Cardiac fibroblast (primary cell): ENCODE measurements at places on chromosomes 12 and 14.

- no peak for DNase-seq
Observed at GRCh38 chr14:23570806-23571483, 3.4 kb upstream of the AP1G2 start.

DNA sequence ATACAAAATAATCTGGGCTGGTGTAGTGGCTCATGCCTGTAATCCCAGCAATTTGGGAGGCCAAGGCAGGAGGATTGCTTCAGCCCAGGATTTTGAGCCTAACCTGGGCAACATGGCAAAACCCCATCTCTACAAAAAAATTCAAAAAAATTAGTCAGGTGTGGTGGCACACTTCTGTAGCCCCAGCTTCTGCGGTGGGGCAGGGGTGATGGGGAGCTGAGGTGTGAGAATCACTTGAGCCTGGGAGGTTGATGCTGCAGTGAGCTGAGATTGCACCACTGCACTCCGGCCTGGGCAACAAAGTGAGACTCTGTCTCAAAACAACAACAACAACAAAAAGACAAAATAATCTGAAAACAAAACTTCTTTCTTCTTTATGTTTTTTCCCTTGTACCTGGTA lies 66.0 kb downstream of the TC2N start:
- DNase-seq = no peak

DNA sequence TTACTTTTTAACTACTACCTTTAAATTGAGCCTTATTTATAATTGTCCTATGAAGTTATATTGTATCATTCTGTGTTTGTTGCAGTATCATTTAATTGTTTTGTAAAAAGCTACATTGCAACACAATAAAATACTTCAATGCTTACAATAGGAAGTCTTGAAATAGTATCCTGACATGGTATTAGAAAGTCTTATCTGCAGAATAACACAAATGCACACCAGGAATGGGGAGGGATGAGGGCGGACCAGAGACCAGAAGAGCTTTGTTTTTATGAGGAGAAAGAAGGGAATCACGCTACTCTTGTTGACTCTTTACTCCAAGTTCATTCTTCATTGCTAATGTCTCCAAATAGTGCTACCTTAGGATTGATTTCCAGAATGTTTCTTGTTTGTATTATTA lies 120.2 kb downstream of the MON2 start:
- DNase-seq = peak; percentile 31

DNA sequence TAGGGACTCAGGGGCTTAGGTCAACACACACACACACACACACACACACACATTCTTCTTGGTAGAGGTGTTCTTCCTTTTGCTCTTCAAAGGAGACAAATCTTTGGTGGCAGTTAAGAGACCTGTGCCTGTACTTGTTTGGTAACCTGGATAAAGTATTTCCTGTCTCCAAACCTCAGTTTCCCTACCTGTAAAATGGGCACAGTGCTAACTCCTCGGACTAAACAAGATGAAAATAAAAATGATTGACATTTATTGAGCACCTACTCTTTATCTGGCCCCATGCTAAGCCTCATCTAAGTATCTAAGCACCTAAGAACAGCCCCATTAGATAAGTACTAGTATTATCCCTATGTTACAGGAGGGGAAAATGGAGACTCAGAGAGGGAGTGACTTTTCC lies 220.8 kb upstream of the MYL2 start:
- no peak for DNase-seq

- DNase-seq = peak; percentile 47
Observed at GRCh38 chr14:64035143-64035542, 182.3 kb downstream of the SYNE2 start.

- no peak for DNase-seq
Observed at GRCh38 chr12:41661141-41661765, 473.1 kb downstream of the PDZRN4 start.

DNA sequence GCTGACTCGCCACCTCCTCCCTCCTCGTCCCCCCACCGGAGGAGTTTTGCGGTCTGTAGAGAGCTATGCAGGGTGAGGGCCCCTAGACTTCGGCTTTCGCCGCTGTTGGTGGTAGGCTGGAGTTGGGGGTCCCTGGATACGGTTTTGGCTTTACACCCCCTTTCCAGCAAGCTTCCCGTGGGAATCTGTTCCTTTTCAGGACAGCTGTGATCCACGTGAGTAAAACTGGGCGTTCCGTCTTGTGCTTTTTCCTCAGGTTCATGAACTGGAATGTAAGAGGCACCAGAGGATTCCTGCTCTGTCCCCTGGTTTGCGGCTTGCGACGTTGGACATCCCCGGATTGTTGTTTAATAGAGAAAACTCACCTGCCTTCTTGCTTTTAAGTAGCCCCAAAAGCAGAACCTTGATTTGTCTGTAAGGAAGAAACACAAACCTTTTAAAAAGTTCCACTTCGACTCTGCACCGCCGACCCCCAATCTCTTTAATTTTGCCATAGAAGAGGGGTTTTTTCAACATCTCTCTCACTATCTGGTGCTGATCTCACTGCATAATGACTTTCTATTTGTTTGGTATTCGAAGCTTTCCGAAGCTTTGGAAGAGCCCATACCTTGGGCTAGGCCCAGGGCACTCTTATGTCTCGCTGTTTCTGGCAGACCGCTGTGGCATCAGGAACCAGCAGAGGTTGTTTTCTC lies 490 bp downstream of the PRORP start:
- peak; percentile 66 for DNase-seq

DNA sequence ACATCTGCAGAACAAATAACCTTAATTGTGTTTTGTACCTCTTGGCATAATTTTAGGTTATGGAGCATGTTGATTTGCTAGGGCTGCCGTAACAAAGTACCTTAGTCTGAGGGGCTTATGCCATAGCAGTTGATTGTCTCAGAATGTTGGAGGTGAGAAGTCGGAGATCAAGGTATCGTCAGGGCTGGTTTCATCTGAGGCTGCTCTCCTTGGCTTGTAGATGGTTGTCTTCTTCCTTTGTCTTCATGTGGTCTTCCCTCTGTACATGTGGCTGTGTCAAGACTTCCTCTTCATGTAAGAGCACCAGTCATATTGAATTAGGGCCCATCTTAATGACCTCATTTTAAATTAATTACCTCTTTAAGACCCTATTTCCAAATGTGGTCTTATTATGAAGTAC lies 64.4 kb upstream of the PTHLH start:
- DNase-seq = no peak

- DNase-seq = no peak
Observed at GRCh38 chr12:72134246-72135020, 137.7 kb upstream of the TRHDE start.

DNA sequence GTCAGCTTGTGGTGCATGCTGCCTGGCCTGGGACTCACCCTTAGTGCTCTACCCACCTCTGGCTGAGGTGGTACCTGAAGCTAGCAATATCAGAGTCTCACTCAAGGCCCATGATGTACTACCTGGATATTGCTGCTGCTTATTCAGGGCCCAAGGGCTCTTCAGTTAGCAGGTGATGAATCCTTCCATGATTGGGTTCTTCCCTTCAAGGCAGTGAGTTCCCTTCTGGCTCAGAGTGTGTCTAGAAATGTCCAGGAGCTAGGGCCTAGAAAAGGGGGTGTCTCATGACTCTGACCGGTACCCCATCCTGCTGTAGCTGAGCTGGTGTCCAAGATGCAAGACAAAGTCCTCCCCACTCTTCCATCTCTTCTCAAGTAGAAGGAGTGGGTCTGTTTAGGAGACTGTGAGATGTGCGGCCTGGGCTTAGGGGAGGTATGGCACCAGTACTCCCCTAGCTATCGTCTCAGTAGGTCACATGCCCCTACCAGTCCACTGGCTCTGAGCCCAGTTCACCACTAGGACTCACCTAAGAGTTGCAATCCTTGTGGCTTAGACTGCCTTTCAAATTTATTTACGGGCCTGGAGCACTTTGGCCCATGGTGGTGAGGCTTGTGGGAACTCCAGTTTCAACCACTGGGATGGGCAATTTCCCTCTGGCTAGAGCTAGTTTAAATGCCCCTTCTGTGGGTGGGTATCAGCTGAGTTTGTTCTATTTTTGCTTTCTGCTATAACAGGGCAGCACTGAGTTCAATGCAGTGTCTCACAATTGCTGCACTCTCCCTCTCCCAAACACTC lies 12.2 kb downstream of the PRORP start:
- DNase-seq = no peak

DNA sequence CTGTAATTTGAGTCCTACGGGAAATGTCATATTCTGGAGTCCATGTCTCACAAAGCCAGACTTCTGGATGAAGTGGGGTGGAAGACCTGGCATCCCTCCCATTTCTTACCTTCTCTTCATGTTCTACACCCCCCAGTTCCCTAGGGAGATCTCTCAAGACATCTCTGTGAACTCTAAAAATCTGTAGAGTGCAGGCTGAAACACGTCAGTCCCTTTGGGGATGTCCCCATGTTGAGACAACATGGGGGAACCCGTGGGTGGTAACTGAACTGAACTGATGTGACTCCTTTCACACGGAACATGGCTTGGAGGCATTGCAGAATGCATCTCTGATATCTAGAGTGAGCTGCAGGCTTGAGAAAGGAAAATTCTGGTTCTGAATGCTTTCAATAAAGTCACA lies 15.2 kb downstream of the SERPINA12 start:
- no peak for DNase-seq
